ACHN (cell line): ENCODE measurements at places on chromosomes 7 and 10.

- no peak for DNase-seq
Measured at GRCh38 chr10:129852829-129853561, 111.1 kb downstream of the EBF3 start.

DNA sequence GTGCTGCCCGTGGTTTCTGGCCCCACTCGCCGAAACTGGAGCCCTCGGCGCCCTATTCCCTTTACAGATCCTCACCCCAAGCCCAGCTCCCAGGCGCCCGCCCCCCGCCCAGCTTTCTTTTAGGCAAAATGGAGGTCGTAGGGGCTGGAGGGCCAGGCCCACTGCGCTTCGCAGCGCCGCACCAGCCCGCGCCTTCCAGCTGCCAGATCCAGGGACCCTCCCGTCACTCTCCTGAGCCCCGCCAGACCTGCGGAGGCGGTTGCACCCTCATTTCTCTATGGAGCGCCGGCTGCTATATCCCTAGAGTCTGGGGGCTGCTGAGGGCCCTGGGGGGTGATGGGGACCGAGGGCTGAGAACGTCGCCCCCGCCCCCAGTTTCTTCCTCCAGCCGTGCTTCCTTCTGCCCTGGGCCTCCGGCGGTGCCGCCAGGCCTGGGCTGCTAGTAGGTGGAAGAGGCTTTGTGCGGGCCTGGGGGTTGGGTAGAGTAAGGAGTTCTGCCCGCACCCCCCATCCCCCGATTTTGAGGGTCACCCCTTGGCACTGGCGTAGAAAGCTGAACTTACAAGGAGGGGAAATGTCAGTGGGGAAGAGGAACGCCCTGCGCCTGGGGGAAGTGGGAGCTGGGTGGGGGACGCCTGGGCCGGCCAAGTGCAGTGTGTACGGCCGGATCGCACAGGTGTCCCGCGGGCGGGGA is 1.0 kb downstream of the GNB2 start:
- DNase-seq, result peak; percentile 28

DNA sequence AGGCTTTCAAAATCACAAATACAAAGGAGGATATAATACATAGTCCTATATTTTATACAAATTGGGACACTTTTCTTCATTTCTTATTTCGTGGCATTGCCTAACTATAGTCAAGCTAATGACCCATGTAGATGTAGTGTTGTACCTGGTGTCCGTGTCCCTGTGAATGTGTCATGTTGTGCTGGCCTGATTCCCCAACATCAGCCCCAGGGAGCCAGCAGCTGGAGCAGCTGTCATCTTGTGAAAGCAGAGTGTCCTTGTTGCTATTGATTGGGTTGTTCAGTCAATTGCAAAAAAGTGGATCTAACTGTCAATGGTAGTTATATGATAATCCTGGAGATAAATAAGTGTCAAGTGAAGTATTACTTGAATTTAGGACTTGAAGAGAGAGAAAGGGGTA is 86.3 kb downstream of the KAT6B start:
- no peak for DNase-seq

GRCh38 chr10:79139124-79139835 is 70.5 kb downstream of the ZMIZ1 start:
- DNase-seq, result no peak

DNA sequence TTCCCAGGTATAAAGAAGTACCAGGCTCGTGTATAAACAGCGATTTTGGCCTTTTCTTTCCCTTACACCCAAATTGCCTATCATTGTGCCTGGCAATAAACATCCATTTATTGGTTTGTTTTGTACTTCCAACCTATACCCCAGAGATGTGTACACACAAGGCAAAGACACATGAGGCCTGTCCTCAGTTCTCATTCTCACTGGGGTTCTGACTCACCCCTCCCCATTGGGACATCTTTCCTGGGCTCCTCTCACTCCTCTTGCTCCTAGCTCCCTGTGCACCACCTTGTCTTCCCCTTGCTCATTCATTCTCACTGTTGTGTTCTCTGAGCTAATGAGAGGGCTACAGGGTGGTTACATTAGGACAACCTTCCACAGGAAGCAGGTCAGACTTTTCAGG is 240.7 kb downstream of the ANK3 start:
- no peak for DNase-seq

GRCh38 chr7:18703685-18704084 is 208.1 kb downstream of the HDAC9 start:
- no peak for DNase-seq

DNA sequence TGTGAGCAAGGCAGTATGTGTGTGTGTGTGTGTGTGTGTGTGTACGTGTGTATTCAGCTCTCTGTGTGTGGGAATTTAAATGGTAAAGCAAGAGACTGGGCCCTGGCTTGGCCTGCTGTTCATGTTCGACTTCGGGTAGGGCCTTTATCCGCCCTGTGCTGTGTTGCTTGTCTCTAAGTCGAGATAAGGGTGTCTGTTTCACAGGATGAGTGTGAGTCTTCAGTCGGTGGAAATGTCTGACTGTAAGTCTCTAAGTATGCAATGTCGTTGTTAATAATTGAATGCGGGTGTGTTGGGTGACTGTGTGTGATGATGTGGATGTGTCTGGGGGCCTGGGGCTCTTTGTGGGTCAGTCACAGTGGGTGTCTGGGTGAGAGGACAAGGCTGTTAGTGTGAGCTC is 34.8 kb downstream of the HIF1AN start:
- DNase-seq, result no peak

DNA sequence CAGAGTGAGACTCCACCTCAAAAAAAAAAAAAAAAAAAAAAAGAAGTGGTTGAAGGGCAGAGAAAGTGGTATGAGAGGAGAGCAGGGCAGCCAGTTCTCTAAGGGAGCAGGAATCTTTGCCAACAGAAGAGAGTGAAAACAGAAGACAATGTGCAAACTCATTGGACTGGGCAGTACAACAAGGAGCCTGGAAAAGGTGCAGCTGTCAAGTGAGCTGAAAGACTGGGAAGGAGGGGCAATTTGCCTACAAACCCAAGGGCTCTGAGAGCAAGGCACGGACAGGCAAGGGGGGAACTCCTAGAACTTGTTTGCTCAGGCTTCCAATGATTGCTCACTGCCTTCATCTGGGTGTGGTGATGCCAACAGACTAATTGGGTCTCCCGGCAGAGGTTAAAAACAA is 9.5 kb downstream of the ACTR1A start:
- no peak for DNase-seq

DNA sequence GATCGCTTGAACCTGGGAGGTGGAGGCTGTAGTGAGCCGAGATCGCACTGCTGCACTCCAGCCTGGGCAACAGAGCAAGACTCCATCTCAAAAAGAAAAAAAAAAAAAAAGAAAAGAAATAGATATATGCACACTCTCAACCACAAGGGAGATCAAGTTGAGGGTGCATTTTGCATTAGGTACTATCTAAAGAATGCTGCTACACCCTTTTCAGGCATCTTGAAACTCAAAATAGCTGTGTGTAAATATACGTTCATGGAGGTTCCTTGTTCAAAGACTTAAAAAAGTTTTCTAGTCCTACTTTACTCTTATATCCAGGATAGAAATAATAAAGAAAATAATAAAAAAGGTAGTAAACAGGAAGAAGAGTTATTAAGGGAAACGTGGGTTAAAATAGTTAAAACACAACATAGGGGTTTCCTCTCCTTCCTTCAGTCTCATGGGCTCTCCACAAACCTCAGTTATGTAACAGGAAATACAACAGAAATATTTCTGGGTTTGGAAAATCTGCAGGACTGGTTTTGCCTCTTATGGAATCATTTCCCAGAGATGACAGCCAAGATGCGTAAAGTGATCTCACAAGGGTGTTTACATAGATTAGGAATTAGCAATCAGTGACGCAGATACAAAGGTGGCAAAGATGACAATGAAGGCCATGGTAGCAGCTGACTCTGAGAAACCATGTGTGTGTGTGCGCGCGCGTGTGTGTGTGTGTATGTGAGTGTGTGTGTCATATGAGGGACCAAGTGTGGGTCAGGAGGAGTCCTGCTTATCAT is 15.1 kb downstream of the STEAP4 start:
- DNase-seq, result no peak

GRCh38 chr7:49321843-49322242 is 397.5 kb downstream of the CDC14C start:
- no peak for DNase-seq

GRCh38 chr10:43403911-43404703 is 4.9 kb downstream of the HNRNPF start:
- DNase-seq, result peak; percentile 43

DNA sequence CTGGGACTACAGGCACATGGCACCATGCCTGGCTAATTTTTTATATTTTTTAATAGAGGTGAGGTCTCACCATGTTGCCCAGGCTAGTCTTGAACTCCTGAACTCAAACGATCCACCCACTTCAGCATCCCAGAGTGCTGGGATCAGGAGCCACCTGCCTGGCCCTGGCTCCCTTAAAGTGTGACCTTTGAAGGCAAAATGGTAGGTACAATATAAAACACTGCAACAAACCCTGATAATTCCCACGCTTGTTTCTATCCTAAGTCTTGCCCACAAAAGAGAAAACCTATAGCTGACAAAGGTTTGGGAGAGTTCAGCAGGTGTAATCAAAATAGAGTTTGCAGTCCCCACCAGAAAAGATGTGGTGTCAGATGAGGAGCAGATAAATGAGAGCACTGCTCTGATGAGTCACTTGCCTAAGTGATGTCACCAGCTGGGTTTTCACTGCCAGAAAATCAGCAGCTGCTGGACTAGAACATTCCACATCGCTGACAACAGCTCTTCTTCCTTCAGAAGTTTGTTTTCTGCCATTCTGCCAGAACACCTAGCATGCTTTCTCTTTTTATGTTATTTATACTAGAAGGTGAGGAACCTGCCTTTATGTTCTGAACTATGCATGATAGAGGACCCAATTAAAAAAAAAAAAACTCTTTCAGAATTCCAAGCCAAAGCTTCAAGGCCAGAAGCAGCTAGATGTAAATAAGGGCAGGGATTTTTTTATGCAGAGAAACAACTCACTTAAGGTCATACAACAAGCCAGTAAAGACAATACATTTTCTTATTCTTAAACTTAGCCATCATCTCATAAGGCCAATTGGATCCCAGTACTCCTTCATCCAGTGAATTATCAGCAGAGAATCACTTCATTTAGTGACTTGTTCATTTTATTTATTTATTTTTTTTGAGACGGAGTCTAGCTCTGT is 18.0 kb downstream of the PURB start:
- peak; percentile 91 for DNase-seq
